SJSA1 (cell line): ENCODE measurements at places on chromosomes 3 and 15.

- no peak for DNase-seq
These were observed 11.4 kb upstream of the CYP11A1 start for GRCh38 chr15:74378848-74379247.

GRCh38 chr3:32452009-32452408 lies 50.6 kb downstream of the CMTM6 start:
- DNase-seq = no peak

DNA sequence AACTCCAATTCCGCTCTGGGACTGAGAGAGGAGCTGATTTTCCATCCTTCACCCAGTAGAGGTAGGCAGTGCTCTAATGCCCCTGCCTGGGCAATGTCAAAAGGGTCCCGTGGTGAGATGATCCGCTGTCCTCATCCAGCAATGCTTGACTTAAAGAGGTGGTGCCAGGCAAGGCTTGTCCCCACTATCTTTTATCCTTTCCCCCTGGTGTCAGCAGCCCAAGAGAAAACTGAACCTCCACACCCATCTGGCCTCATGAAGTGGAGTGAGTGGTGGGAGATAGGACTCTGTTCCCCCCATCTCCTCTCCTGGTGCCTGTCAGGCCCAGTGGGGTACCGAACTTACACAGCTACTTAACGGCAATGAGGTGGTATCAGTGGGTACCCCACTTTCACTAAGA lies 107.1 kb downstream of the ABHD5 start:
- DNase-seq = no peak

DNA sequence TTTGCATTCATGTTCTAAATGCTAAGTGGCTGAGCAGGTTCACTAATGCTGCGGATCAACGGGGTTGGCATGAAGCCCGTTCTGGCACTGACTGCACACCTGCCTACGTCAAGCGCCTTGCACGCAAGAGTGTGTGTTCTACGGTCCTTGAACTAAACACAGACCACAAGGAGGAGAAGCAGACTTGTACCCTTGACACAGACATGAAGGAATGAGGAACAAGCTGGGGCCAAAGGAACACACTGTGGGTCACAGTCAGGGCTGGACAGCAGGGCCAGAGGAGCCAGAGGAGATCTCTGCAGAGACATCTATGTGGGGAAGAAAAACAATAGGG lies 48.0 kb upstream of the LDHAL6B start:
- no peak for DNase-seq

DNA sequence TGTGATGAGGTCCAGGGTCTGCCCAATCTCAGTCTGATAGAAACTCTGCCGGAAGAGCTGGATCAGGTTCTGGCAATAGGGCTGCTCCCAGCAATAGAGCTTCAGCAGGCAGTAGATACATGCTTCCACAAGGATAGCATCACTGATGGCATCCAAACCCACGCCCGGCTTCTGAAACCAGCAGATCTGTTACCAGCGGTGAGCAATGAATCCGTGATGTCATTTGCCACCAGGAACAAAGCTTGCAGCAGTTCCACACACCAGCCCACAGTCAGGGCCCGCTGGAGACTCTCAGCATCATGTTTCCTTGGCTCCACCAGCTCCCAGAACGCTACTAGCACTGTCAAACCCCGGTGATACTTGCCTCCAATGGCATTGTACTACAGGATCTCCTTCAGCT lies 19.3 kb upstream of the TTBK2 start:
- no peak for DNase-seq

GRCh38 chr3:134607054-134608022 lies 43.5 kb downstream of the KY start:
- DNase-seq = no peak

DNA sequence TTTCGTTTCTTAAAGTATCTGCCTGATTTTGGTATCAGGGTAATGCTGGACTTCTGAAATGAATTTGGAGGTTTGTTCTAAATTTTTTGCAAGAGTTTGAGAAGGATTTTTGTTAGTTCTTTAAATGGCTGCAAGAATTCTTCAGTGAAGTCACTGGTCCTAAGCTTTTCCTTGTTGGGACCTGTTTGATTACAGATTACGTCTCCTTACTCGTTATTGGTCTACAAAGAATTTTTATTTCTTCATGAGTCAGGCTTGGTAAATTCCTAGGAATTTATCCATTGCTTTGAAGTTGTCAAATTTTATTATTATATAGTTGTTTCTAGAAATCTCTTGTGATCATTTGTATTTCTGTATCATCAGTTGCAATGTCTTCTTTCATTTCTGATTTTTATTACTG lies 196.0 kb downstream of the DPH6 start:
- DNase-seq = no peak

DNA sequence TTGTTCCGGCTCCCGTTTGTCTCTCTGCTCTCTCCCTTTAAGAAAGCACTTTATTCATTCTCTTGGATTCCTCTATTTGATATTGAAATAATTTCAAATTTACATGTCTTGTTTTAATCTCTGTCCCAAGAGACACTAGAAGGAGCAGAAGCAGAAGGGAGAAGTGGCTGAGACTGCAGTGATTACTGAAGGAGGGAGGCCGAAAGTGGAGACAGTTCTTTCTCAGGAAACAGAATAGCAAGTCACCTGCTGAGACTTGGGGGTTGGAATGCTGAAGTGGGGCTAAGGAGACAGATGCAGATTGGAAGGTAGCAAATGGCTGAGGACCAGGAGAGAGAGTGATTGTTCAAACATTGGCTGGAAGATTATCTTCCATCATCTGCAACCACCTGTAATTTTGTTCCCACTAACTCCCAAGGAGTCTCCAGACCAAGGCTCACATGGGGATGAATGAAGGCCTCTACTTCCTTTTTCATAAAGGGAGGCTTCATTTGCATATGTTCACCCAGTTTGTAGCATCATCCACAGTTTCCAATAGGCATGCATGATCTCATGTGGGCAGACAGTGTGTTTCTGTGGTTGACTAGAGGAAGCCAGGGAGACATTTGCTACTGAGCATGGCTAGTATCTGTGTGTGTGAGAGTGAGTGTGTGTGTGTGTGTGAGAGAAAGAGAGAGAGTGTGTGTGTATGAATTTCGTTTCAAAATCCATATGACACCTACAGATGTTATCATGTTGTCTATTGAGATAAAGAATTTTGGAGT lies 24.0 kb downstream of the LTF start:
- DNase-seq = no peak

DNA sequence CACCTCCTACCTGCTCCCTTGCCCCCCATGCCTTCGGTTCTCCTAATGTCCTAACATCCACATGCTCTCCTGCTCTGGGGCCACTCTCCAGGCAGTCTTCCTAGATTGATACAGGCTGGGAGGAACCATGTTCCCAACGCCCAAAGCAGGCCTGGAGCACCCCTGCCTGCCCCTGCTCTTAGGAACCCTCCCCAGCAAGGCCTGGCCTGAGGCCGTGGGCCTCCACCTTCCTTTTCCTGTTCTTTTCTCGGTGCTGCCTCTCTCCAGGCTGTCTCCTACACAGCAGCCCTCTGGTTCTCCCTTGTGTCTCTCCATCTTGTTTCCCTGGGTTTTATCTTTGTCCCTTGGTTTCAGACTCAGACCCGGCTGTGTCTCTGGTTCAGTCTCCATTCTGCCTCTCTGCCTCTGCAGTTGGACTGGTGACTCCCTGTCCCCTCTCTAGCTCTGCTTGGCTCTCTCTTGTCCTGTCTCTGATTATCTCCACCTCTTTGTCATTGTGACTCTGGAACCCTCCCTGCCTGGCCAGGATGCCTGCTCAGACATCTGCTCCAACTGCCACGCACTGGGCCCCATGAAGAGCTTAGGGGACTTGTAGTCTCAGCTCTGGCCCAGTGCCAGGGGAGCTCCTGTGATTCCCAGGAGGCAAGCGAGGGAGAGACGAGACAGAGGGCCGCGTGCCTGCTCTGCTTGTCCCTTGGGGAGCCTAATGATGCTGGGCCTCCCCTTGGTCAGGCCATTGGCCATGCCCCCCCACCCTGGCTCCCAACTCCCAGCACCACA lies 26.0 kb upstream of the RPL29 start:
- no peak for DNase-seq

DNA sequence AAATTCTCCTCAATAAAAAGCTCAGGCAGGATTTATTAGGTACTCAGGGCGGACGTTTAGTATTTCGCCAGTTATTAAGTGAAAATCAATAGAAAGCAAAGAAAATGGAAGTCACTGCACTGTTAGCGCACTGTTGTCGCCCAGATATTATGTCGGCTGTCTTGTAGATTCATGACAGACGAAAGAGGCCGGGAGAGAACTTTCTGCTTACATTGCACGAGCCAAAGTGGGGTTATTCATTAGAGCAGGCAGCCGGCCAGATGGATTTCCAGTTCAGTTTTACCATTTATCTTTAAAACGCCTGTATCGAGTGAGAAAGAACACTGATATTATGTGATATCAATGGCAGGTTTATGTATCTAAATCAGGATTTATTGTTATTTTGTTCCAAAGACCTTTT lies 866.0 kb upstream of the NR2F2 start:
- no peak for DNase-seq

DNA sequence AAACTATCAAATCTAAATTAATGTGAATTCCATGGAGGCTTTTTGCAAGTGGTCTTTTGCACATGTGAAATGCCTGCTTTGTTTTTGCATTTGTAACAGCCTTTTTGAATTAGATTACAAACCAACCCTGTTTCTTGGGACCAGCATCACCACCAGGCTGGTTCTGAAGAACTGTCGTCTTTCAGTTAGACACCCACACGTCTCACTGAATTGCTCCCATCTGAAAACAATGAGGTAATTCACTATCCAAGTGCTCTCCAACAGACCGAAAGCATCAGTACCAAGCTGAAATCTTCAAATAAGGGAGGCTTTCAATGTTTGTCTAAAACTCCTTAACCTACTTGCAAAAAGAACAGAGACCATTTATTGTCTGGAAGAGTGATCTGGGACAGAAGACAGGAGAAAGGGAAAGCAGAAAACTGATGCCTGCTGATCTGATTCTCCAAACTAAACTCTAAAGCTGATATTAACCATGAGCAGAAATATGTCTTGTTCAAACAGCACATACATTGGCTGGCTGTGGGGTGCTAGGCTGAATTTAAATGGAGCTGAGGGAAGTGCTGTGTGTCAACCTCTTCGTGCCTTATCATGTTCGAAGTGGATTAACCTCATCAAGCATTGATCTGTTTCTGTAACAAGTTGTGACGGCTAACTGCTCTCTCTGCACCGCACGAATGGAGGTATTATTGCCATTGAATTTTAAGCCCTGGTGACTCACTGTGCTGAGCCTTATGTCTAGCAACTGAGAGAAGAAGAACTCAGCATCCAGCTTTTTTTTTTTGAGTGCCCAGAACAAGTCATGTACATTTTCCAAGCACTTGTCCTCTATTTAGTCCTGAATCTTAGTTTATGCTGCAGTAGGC lies 213.7 kb upstream of the P2RY1 start:
- DNase-seq = no peak

- peak; percentile 91 for DNase-seq
These were observed 6.6 kb downstream of the DTWD1 start for GRCh38 chr15:49627407-49627877.

GRCh38 chr15:100909989-100910955 lies 8.9 kb upstream of the LRRK1 start:
- peak; percentile 96 for DNase-seq

DNA sequence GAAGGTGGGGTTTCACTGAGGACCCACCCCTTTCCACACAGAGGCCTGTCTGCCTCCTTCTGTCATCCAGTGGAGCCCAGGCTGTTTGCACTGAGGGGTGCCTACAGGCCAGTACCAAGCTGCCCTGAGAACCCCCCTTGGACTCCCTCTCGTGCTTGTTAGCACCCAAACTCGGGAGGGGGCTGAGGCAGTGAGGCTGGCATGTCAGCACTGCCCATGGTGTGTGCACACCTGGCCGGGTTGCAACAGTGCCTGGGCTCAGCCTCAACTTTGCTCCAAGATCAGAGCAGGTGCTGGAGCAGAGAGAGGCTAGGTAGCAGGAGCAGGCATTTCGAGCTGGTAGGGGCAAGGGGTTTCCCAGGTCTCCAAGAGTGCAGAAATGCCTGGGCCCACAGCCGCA lies 90.0 kb downstream of the PIK3R4 start:
- no peak for DNase-seq

GRCh38 chr15:43775411-43775965 lies 1.3 kb downstream of the ELL3 start:
- peak; percentile 30 for DNase-seq

GRCh38 chr3:7271631-7272030 lies 410.7 kb downstream of the GRM7 start:
- no peak for DNase-seq

DNA sequence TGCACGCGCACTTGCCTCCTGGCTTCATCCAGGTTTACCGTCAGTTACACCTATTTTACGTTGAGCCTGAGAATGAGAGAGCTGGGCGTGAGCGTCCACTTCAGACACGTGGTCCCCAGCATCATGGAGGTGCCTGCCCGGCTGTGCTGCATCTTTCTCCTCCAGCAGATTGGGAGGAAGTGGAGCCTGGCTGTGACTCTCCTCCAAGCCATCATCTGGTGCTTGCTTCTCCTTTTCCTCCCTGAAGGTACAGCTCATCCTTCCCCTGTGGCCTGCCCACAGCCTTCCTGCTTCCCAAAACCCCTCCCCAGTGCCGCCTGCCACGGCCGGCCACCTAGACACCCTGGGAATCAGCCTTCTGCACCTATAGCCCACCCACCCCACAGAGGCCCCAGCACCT lies 31.6 kb downstream of the SLC22A14 start:
- no peak for DNase-seq

DNA sequence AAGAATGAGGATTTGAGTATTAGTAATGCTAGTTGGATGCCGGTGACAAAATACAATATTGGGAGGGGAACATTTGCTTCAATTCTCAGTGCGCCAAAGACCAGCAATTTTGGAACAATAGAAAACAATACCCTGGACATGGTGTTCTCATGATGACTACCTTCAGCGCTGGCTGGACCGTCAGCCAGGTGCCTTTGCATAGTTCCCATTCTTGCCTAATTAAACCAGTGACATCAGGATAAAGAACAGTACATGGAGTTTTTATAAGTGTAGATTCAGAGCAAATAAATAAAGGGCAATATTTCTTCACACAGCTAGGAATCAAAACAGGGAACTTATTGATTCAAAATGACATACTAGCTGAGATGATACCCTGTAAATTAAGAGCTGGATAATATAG lies 404.8 kb upstream of the RORA start:
- no peak for DNase-seq

- peak; percentile 38 for DNase-seq
These were observed 481 bp downstream of the MASP1 start for GRCh38 chr3:187291001-187291511.

- no peak for DNase-seq
These were observed 91.0 kb upstream of the SLC6A11 start for GRCh38 chr3:10725067-10725466.

- no peak for DNase-seq
These were observed 32.1 kb downstream of the CYFIP1 start for GRCh38 chr15:22948056-22948455.

DNA sequence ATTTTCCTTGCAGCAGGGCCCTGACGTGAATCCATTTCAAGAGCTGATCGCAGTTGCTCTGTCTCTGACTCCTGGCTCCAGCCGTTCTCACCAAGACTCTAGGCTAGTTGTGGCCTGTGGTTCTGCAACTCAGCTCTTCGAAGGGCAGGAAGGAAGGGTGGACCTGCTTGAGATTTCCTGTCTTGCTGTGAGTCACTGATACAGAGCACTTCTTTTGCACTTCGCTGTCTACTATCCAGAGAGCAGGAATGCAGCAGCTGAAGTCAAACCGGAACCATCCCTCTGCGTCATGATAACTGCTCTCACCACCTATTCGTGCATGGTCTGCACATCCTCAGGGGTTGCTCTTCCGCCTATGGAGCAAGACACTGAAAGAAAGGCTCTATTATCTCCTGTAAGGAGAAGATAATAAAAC lies 59.7 kb downstream of the RAP2B start:
- peak; percentile 85 for DNase-seq

- no peak for DNase-seq
These were observed 34.7 kb upstream of the BDH1 start for GRCh38 chr3:197590313-197590962.
